ENCODE measurements at places on chromosomes 3 and 15.

GRCh38 chr15:39593656-39594445 lies 13.0 kb downstream of the THBS1 start:
- DNase-seq, result no peak

- no peak for DNase-seq
Measured at GRCh38 chr3:55122312-55122711, 194.5 kb upstream of the LRTM1 start.

DNA sequence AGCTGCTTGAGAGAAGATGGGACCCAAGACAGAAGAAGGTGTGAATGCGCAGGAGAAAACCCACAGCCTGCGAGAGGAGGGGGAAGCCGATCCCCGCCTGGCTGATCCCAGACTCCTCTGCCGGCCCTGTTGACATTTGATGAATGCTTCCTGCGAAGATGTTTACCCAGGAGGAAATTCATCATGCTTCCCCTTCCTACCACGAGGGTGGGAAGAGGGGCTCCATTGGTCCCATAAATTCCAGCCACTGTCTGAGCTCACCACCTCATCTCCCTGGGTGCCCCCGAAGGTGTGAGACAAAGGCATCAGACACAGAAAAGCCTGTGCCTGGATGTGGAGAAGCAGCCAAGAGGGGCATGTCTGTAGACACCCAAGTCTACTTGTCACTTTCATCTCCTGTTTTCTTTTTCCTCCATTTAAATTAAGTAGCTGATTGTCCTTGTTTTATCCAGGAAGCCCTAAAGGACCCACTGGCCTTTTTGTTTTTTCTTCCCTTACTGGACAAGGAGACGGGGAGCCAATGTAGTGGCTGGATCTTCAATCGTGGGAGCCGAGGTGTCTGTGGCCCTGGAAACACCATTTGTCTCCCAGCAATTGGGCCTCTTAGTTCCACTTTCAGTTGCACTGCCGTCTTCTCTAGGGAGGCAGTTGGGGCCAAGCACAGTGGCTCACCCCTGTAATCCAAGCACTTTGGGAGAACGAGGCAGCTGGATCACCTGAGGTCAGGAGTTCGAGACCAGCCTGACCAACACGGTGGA lies 95.3 kb upstream of the HES1 start:
- peak; percentile 24 for DNase-seq

GRCh38 chr3:117919621-117920020 lies 1115.0 kb downstream of the IGSF11 start:
- DNase-seq, result no peak

DNA sequence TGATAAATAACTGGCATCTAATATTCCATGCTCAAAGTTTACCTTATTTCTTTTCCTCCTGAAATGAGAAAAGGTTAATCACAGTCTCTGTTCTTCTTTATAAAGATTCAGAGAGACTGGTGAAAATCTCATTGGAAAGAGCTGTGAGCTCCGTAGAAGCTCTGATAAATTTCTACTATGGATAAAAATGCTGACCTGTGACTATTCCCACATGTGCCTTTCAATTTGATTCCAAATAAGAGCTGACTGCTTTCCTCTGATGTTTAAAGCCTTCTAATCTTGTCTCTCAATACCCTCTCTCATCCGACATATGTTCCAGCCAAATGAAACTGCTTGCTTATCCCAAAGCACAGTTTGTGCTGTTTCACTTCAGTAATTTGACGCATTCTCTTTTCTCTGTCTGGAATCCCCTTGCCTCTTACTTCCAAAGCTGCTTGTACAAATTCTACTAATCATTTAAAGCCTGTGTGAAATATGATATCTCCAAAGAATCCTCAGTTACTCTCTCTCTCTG lies 130.1 kb downstream of the RTP4 start:
- no peak for DNase-seq

- no peak for DNase-seq
Measured at GRCh38 chr3:183217548-183218332, 35.3 kb upstream of the B3GNT5 start.

GRCh38 chr3:140187028-140187427 lies 252.0 kb downstream of the CLSTN2 start:
- DNase-seq, result no peak

- DNase-seq, result no peak
Measured at GRCh38 chr3:58577269-58577821, at the start of gene FAM107A. FAM107A (minus strand) TSS chr3:58577391; CDS start chr3:58569860, 7,531 bp downstream.

- DNase-seq, result no peak
Measured at GRCh38 chr3:61983479-61983878, 389.9 kb downstream of the FEZF2 start.

DNA sequence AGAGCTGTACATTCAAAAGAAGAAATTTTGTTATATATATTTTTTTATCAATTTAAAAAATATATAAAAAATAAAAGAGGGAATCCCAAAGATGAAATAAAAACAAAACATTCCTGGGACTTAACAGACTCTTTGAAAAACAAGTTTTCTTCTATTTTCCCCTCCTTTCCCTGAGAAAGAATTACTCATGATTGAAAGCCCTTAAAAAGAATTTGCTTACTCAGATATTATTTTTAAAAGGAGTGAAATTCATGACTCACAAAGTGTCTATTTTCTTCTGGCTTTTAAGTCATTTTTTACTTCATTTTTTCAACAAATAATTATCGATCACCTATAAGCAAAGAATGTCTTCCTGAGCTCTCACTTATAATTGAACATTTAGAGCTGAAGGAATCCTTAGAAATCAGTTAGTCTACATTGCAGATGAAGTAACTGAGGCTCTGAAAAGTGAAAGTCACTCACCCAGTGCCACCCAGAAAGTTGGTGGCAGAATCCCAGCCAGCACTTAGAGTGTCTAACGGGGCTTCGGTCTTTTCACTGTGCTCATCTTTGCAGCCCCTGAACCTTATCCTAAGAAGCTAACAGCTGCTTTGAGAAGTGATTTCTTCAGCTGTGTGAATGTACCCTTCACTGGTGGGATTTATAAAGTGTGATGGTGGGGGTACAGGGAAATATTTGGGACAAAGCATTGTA lies 42.5 kb upstream of the NUDT16 start:
- no peak for DNase-seq
